T-helper 17 cell (primary cell): ENCODE measurements at places on chromosomes 5 and 9.

DNA sequence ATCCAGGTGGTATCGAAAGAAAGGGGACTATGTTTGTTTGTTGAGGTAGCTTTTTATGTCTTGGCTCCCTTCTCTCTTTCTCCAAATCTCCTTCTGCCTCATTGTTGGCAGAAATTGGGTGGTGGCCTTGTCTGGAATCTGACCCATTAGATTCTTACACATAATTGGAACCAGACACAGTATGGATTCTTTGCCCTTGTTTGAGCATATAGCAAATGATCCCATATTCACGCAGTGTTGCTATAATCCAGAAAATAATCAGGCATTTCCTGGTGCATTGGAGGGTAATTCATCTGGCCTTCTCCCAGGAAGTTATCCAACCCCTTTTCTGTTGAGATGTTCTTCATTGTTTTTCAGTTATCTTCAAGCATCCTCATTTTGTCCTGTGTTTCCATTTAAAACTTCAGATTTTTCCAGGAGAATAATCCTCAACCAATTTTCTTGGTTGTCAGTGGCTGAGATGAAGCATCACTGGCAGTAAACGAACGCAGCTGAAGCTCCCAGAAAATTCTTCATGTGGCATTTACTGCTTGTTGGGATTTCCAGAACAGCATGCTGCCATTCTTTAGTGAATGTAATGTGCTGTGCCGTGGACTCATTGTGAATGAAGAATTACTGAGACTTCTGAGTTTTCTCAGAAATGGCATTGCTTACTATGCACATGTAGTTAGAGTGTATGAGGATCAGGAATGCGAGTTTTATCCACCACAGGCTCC, 70.5 kb upstream of the NTRK2 start:
- no peak for DNase-seq

DNA sequence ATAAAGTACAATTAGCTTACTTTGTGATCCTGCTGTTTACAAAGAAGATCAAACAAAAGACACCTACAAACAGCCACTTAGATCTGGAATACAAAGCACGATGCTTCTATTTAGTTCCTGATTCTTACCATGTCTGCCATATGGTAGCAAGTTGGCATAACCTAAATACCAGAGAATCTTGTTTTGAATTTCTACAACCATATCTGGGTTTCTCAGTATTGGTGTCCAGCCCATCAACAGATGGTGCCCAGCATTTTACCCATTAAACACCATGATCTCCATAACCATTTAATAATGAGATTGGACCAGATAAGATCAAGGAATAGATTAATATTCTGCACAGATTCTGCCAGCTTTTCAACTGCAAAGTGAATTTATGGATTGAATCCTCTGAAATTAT, 29.8 kb downstream of the SLC24A2 start:
- DNase-seq: no peak

- DNase-seq: no peak
These were observed 588.3 kb downstream of the RAB3C start for GRCh38 chr5:59171131-59171530.

DNA sequence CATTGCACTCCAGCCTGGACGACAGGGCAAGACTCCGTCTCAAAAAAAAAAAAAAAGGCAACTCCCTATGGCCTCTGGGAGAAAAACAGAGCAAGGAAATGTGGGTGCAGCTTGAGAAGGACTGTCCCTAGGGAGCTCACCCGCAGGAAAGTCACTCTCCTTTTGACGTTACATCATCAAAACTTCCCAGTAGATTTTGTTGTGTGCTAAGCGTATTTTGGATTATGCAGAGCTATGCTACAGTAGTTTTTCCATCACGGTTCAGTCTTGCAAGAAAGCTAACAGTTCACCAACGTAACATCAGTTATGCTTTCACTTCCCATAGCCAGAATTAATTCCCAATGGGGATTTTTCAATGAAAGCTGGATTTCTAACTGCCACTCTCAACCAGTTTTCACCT, 138.8 kb downstream of the HSD17B3 start:
- no peak for DNase-seq

DNA sequence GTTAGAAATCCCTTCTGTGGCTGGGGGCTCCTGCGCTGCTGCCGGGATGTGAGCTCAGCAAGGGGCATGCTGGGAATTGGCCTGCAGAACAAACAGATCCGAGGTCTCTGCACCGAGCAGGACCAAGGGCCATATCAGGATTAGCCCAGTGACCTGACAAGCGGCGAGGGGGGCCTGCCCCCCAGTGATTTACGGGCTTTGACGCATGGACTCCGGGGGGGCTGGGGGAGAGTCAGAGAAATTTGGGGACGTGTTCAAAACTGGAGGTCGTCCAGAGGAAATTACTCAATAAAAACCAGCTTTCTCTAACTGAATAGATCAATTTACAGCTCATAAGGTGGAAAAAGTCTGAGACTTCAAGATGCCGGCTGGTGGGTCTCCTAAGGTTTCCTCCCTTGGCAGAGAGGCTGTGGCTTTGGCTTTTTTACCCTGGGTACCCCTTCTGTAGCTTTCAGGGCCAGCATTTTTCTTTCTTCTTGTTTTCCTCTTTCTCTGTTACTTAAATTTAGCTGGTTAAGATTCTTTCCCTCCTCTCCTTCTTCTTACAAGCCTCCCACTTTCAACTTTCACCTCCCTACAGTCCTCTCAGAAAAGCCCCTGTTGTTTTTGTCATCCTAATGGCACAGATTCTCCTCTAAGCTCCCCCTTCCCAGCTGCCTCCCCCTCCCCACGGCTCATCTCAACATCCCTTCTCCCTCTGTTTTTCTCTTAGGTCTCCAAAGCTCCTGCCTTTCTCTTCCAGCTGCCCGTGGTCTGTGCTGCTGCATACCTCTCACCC, 551.0 kb downstream of the CCDC171 start:
- no peak for DNase-seq

- DNase-seq: no peak
These were observed 249.7 kb upstream of the DAB2 start for GRCh38 chr5:39674209-39675082.

DNA sequence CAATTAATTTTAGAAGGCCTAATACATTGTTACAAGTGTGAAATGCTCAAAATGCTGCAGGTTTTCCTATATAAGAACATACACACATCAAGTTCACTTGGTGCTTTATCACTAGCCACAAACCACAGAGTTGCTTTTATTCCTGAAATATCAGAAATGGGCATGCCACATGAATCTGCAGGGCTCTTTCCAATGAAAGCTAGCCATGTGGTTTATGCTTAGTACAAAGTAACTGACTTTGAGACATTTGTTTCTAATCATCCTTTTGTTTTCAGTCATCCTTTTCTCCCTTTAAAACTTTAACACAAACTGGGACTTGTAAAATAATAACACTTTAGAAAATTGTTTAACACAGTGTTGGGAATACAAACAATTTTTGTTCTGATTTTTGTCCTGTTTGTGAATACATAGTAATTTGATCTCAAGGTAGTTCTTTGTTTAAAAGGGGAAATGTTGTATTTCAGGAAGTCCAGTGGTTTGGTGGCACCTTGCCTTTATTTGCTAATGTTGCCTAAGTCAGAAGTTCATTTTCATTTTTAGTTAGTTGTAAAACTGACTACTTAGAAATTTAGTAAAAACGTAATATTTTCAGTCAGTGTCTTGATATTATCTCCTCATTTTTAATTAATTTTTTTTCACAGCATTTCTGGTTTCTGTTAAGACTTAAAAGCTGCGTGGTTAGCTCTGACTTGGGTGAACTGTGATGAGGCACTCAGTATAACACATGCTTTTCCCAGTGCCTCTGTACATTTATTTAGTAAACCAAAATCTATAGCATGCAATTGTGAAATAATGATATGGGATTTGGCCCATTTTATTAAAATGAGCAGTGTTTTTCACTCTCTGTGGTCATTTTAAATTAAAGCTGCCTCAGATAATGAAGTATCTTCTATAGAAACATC, 18.6 kb downstream of the PRDM6 start:
- no peak for DNase-seq

GRCh38 chr9:5195463-5195862, 10.0 kb upstream of the INSL6 start:
- DNase-seq: no peak

DNA sequence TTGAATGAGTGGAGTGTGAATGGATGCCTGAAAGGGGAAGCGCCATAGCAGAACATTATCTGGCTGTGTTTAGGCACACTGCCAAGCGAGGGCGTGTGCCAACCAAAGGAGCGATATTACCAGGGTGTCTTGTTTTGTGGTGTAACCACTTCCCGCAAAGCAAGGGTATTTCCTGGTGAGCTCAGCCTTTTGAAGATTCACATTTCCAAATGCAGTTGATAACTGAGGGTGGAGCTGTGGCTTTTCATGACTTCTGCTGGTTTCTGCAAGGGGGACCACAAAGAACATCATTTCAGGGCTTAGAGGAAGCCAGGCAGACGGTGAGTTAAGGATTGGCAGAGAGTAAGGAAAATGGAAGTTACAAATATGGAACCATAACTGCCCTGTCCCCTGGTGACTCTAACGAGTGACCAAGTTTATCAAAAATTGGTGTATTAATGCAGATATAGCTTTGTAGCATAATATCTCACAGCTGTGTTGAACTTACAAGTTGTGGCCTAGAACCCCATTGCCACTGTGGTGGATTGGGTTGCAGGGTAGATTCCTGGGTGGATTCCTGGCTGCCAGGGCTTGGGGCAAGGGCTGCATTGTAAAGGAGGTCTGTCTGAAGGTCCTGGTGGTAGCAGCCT, 71.4 kb downstream of the RALGPS1 start:
- DNase-seq: peak; percentile 77

- DNase-seq: no peak
These were observed 41.2 kb upstream of the PLPP1 start for GRCh38 chr5:55575815-55576583.
